CD8-positive, alpha-beta memory T cell (primary cell): ENCODE measurements at places on chromosomes 4 and X. TPM values are rescaled to one million over a fixed set of nuclear protein-coding genes. Genes with fewer than 3 reads are reported as not detected.

Gene DCAF8L2
- not detected for total RNA-seq

Gene ADGRL3
- total RNA-seq, result not detected

Gene AFM
- total RNA-seq, result not detected

Gene ARMCX4
- 3.9 TPM for total RNA-seq

Gene ZRSR2
- 12.0 TPM for total RNA-seq

Gene CCKAR
- not detected for total RNA-seq
